ENCODE measurements at places on chromosomes 3 and 15.

GRCh38 chr3:194689493-194689944 lies 3.8 kb downstream of the FAM43A start:
- DNase-seq: no peak

- no peak for DNase-seq
These were observed 212.8 kb upstream of the RORA start for GRCh38 chr15:61441891-61442290.

DNA sequence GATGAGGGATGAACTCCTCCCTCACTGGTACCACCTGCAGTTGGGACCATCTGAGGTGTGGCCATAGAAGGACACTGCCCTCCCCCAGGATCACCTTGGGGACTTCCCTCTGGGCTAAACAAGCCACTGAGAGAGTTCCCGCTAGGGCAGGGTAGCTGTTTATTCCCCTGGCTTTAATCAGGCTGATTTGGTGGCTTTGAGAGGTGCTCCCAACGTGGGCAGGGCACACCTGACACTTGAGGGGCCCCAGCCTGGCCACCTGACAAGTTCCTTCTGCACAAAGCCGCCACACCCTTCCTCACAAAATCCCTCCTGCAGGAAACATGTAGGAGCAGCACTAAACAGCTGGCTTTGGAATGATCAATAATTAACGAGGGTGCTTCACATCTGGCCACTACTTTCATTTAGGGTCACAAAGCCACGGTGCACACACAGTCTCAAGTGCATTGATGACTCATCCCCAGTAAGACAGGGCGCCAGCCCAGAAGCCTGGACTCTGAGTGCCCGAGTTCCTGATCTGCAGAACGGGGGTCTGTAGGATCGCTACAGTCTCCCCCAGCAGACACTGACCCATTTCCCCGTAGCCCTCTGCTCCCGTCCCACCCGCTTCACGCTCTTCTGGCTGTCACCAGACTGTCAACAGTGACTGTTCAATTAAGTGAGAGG lies 75.1 kb downstream of the ATP10A start:
- DNase-seq: no peak

DNA sequence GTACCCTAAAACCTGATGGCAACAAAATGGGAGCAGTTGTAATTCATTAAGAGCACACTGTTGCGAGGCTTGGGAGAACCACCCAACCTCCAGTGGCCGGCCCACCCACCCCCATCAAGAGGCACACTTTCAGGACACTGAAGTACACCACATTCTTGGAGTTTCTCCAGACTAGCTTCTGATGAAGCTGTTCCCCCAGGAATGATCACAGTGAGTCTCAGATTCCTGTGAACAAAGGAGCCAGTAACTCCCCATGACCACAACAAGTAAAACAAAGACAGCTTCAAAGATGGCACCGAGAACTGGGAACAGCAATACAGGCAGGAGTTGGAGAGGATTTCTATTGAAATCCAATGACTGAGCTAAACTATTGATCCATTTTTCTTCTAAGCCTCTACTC lies 126.0 kb downstream of the ST8SIA2 start:
- no peak for DNase-seq

GRCh38 chr15:49669288-49669687 lies 48.4 kb downstream of the DTWD1 start:
- DNase-seq: no peak

DNA sequence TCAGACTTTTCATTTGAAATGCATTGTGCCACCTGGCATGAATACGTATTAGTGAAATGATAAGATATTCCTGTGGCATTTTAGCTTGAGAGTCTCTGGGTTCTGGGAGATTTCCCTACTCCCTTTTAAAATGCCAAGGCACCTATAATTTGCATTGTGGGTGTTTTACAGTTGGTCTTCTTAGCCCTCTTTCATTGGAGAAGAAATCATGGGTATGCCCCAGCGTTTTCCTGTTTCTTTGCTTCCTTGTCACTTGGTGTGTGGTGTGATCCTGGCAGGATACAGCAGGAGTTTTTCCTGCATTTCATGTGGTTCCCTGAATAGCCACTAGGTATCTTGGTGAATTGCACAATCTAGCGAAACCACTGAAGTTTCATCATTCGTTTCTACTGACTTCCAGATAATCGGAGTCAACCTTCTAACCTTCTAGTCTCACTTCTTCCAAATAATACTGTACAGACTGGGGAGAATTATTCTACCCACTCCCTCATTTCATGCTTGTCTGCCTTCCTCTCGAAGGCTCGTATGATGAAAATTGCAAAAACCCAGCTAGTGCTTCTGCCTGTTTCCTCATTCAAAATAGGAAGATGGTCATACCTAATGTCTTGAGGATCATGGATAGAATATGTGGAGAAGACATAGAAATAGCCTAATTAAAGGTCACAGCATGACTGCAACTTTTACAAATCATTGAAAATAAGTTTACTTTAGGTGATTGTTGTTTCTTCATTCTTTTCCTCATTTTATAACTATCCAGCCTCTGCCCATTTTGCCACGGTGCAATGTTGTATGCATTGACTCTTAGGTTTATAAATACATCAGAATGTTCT lies 2.6 kb downstream of the BHLHE40 start:
- no peak for DNase-seq

Measured in stimulated activated CD8-positive, alpha-beta memory T cell treated with anti-CD3 and anti-CD28 coated beads, Interleukin-7, amount 100 ng/mL, for 1 hour (primary cell).